ENCODE measurements at places on chromosomes 3 and 15.

- peaks cover 4% of the 10 kb centered on the region for H3K4me1 ChIP-seq
- no peaks in the 10 kb centered on the region for H3K36me3 ChIP-seq
- H3K4me3 ChIP-seq = no peak overlapping the region
- no peak overlapping the region for H3K27ac ChIP-seq
- H3K27me3 ChIP-seq = no peaks in the 10 kb centered on the region
- DNase-seq = no peak
Measured at GRCh38 chr3:169060037-169060436, 603.5 kb downstream of the MECOM start.

- peak within 1 kb of the TSS; percentile 75 for H3K4me3 ChIP-seq
- H3K4me1 ChIP-seq = peaks cover 19% of the 10 kb centered on the region
- no peak within 1 kb of the TSS for H3K27ac ChIP-seq
Measured at GRCh38 chr15:64151727-64152506, at the start of gene SNX22. TSS of gene SNX22 (plus strand) at chr15:64151731. CDS start at chr15:64151776, 45 bp downstream.

GRCh38 chr15:90465930-90466567 is 63.7 kb upstream of the CRTC3 start:
- peaks cover 25% of the 10 kb centered on the region for H3K36me3 ChIP-seq
- H3K27me3 ChIP-seq = no peaks in the 10 kb centered on the region
- no peak overlapping the region for H3K4me3 ChIP-seq
- H3K27ac ChIP-seq = no peak overlapping the region
- 0 out of 2 replicates have a peak, but pooled peaks cover 4% of the 10 kb centered on the region for H3K4me1 ChIP-seq
- DNase-seq = no peak

- H3K4me3 ChIP-seq = no peak overlapping the region
- no peak overlapping the region for H3K27ac ChIP-seq
- peaks cover 12% of the 10 kb centered on the region for H3K4me1 ChIP-seq
- H3K27me3 ChIP-seq = no peaks in the 10 kb centered on the region
Measured at GRCh38 chr3:156256945-156257344, 136.6 kb downstream of the KCNAB1 start.

DNA sequence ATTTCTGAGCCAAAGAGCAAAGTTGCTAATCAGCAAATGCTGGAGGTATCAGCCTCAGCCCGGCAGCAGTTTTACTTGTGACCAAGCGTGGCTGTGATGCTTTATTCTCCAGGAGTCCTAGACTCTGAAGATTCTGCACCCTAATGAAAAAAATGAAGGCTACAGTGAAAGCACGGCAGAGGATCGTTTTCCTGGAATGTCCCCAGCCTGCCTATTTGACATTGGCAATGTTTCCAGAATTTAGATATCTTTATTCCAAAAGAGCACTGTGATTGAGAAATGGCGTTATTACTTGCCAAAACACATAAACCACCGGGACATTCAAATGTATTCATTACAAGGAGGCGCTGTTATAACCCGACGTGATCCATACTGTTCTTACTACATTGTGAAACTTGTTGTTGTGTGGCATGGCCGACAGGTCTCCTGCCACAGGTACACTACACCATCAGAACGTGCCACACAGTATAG is 263.8 kb downstream of the SLCO3A1 start:
- peak overlapping the region; percentile 91 for H3K27ac ChIP-seq
- H3K36me3 ChIP-seq = peaks cover 18% of the 10 kb centered on the region
- H3K27me3 ChIP-seq = peaks cover 12% of the 10 kb centered on the region
- no peak overlapping the region for H3K4me3 ChIP-seq
- peaks cover 75% of the 10 kb centered on the region for H3K4me1 ChIP-seq
- DNase-seq = no peak

- no peak for DNase-seq
- H3K4me3 ChIP-seq = no peak overlapping the region
- peak overlapping the region; percentile 42 for H3K27ac ChIP-seq
- H3K4me1 ChIP-seq = peaks cover 48% of the 10 kb centered on the region
- H3K27me3 ChIP-seq = no peaks in the 10 kb centered on the region
Measured at GRCh38 chr15:85404176-85404917, 23.9 kb downstream of the AKAP13 start.

GRCh38 chr15:51286816-51287215 is 51.6 kb downstream of the CYP19A1 start:
- H3K4me1 ChIP-seq = no peaks in the 10 kb centered on the region
- H3K27me3 ChIP-seq = no peaks in the 10 kb centered on the region
- no peak overlapping the region for H3K4me3 ChIP-seq
